ENCODE measurements at places on chromosomes 13 and 19. TPM values are rescaled to one million over a fixed set of nuclear protein-coding genes. Genes with fewer than 3 reads are reported as not detected.

Gene ZNF154
- polyA plus RNA-seq: 37.7 TPM

Gene BRME1
- 6.3 TPM for polyA plus RNA-seq

Gene CNFN
- polyA plus RNA-seq: 0.59 TPM

Gene VMAC
- polyA plus RNA-seq: 10.8 TPM

Gene RPS15
- polyA plus RNA-seq: 716 TPM

Gene CALR3
- not detected for polyA plus RNA-seq

Gene KCTD12
- polyA plus RNA-seq: 72.9 TPM

Gene MRPL54
- 39.3 TPM for polyA plus RNA-seq

Data from renal pelvis (tissue), 12 donors.